ENCODE measurements at places on chromosomes 13 and 19.
A peak's percentile ranks its signal among the peaks of the same experiment; 100 is the strongest.

GRCh38 chr19:35084509-35084762 lies 31.2 kb upstream of the FXYD3 start:
- no peak for DNase-seq

DNA sequence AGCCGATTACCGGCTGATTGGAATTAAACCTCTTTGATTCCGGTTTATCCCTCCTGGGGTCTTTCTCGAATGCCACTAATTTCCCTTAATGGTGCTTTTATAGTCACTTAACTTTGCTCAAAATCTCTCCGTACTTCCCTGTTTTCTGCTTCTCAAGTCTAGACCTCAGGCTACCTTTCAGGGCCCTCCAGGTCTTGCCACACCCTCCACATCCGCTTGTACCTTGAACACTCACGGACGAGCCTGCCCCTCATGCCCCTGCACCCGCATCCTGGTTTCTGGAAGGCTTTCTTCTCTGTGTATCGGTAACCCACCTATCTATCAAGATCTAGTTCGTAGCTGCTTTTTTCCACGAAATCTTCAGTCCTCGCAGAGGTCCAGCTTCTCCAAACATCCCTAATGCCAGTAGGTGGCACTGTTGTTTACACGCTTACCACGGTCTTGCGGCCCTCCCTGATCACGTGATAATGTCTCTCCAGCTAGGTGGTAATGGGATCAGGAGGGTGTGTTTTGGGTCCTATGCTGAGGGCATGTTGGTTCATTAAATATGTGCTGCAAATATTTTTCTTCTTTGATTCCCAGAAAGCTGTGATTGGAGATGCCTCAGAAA lies 13.8 kb downstream of the ATP12A start:
- peak; percentile 77 for DNase-seq

DNA sequence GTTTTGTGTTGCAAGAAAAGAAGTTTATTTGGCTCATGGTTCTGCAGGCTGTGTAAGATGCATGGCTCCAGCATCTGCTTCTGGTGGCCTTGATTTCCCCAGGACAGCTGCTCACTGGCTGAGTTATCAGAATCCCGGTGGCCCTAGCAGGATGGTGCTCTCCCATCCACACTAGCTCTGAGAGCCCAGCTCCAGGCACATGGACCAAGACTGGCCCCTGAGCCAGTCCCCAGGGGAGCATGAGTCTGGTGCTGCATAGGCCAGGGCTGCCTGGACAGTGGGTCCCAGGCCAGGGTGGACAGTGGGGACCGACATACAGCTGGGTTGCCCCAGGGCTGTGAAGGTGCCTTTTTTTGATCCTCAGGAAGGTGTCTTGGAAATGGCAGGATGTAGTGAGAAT lies 10.4 kb downstream of the ADGRE2 start:
- DNase-seq, result no peak

DNA sequence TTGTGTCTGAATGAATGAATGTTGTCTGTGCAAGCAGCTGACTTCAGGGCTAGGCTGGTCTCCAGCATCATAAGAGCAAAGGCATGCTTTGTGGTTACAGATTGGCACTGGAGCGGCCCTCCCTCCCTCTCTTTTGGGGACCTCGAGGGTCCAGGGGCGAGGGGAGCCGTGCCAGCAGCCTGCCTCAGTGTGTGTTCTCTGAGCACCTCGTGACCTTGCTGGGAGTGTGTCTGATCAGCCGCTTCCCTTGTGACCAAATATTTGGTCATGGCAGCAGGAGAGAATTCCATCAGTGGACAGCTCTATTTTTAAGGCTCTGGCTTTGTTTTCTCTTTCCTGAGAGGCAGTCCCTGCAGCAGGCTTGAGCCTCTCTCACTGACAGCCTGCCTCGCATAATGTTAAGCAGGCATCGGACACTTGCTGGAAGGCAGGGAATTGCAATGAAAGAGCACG lies 329.7 kb downstream of the UQCRFS1 start:
- no peak for DNase-seq

DNA sequence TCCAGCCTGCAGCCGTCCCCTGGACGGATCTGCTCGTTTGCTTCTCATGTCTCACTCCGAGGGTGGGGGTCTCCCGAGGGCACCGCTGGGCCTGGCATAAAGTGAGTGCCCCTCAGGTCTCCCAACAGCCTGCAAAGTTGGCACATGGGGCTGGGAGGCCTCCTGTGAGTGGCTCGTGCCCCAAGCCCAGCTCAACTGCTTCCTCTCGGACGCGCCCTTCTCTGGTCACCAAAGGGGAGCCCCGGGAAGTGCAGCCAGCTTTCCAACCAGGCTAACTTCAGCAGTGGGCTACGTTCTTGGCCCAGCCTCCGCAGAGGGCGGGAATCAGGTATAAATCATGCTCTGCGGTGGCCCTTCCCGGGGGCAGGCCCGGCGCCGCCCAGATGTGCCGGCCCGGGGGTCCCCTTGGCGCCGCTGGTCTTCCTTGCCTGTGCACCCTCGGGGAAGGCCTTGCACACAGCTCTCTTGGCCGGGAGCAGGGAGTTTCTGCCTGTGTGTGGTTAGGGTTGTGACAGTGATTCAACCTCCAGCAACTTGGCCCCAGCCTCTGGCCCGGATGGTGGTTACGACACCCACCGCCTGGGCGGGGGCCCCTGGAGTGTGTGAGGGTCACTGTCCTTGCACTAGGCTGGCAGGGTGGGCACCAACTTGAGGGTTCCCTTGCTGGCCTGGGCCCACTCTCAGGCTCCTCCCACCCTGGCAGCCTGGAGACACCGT lies 20.7 kb downstream of the CEBPG start:
- peak; percentile 68 for DNase-seq

DNA sequence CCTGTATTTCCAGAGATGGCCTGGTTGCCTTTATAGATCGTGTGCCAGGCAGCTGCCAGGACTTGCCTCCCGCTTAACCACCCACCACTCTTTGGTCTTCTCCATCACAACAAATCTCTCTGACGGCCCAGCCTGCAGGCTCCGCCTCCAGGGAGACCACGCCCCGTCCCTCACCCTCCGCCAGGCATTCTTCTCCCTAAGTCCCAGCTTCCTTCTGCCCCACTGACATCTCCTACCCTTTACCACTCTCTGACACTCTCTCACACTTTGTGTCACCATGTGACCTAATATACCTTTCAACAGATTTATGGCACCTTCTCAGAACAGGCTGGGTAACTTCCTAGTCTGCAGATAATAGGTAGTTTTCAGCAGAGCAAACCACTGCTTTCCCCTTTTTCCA lies 95.1 kb downstream of the CAB39L start:
- DNase-seq, result peak; percentile 4

DNA sequence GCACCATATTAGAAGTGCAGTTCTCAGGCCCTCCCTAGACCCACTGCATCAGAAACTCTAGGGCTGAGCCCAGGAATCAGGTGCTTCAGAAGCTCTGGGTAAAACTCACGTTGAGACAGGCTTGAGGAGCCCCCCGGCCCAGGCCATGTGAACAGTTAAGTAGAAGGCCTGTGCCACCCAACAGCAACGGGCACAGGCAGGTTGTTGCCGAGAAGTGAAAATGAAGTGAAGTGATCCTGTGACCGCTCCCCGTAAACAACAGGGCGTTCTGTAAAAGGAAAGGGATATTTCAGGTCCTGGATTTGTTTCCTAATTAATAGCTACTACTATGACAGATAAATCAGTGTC lies 128.8 kb downstream of the ATP11A start:
- DNase-seq, result no peak

DNA sequence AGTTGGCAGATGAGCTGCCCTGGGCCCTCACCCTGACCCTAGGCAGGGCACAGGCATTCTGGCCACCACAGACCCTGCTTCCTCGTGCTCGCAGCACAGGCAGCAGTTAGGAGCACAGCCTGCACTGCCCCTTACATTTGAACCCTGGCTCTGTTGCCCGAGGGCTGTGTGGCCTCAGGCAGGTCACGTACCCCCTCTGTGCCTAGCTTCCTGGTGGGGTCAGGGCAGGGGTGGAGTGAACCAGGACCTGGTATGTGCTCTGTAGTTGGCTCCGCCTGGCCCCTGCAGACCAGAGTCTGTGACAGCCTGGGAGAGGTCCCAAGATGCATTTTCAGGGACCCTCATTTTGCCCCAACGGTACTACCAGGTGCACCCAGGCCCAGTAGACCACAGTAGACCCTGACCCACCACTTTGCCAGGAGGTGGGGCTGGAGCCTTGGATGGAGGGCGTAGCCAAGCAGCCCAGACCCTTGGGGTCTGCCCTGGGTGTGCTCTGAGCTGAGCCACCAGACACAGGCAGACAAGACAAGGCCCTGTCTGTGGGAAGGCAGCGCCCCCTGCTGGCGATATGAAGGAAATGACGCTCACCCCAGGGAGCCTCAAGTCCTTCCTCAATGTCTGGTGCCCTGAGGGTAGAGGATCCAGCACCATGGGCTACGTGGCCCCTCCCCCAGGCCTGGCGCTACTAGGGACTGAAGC lies 9.1 kb downstream of the LYL1 start:
- peak; percentile 78 for DNase-seq

- DNase-seq, result no peak
Observed at GRCh38 chr19:30023330-30023729, 81.3 kb downstream of the URI1 start.

DNA sequence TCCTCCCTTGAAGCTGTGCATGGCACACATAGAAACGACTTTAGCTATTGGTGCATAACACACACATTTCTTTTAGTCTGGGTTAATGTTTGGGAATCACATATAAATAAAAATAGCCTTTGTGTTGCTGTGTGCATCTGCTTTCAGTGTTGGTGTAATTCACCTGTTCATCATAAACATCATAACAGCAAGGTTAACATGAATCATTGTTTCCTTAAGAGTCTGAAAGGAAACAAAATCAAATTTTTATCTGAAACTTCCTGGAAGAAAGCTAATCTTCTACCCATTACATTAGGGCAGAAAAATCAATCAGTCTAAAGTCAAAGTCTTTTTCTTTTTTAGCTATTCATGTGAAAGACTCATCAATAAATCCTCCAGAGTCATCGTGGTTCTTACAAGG lies 35.0 kb upstream of the TNFSF11 start:
- no peak for DNase-seq

GRCh38 chr13:41459432-41460073 lies 2.2 kb downstream of the RGCC start:
- peak; percentile 22 for DNase-seq

- DNase-seq, result no peak
Observed at GRCh38 chr13:99426426-99426825, 74.8 kb upstream of the TM9SF2 start.

DNA sequence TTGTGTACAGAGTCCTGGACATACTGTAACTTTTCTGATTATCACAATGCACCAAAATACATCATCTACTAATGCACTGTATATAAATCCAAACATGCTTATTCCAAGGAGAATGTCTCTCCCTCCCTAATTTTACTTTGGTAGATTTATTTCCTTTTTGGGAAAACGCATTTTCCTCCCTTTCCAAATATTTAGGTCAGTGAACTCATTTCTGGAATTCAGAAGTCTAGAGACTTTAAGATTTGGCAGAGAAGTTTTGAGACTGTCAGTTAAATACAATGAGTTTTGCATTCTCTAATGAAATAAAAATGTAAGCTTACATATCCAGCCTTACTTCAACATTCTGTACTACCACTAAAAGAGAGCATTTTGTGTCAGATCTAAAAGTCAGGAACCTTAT lies 165.8 kb upstream of the EDNRB start:
- DNase-seq, result no peak

GRCh38 chr13:98584668-98585397 lies 7.9 kb upstream of the STK24 start:
- peak; percentile 83 for DNase-seq

DNA sequence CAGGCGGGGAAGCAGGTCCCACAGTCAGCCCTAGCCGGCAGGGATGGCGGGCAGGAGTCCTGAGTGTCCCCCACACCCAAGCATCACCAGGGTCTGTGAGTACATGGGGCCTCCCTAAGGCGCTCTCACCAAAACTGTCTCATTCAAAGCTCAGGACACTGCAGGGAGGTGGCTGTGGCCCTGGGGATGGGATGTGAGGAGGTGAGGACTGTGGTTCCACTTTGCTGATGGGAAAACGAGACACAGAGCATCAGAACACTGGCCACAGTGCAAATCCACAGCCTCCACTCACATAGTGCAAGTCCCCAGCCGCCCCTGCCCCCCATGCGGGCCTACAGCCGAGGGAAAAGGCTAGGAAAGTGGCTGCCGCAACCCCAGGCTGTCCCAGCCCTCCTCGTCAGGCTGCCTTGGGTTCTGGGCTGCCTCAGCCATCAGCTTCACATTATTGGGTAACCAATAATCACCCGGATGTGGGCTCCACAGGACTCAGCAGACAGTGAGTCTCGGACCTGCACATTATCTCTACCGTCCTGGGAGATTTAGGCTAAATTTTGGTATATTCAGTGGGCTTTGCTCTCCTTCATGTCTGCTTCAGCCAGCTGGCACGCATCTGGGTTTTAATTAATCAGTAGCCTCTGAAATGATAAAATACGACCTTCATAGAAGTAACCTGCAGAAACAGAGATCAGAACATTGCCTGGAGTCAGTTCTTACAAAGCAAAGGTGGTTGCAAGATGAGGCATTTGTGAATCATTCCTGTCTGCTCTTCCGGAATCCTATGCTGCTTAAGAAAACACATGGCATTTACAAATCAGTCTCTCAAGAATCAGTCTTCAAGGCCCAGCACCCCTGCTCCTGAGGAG lies 77.0 kb downstream of the SOX1 start:
- DNase-seq, result no peak

GRCh38 chr13:49310251-49310650 lies 62.5 kb downstream of the CDADC1 start:
- no peak for DNase-seq

GRCh38 chr13:95641291-95642027 lies 3.0 kb downstream of the DZIP1 start:
- no peak for DNase-seq

DNA sequence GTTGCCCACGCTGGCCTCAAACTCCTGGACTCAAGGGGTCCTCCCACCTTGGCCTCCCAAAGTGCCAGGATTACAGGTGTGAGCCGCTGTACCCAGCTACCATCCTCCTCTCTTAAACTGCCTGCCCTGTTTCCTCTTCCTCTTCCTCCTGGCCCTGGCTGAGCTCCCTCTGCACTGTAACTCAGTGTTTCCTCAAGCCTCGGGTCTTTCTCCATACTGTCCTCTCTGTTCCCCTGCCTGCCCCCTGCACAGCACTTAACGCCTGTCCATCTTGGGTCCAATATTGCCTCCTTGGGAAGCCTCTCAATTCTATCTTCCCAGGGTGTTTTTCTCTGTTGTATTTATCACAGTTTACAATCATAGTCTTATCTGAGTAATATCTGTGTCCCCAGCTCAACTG lies 6.1 kb downstream of the LIPE start:
- no peak for DNase-seq

- peak; percentile 71 for DNase-seq
Observed at GRCh38 chr13:25085125-25085742, 10.7 kb upstream of the PABPC3 start.

DNA sequence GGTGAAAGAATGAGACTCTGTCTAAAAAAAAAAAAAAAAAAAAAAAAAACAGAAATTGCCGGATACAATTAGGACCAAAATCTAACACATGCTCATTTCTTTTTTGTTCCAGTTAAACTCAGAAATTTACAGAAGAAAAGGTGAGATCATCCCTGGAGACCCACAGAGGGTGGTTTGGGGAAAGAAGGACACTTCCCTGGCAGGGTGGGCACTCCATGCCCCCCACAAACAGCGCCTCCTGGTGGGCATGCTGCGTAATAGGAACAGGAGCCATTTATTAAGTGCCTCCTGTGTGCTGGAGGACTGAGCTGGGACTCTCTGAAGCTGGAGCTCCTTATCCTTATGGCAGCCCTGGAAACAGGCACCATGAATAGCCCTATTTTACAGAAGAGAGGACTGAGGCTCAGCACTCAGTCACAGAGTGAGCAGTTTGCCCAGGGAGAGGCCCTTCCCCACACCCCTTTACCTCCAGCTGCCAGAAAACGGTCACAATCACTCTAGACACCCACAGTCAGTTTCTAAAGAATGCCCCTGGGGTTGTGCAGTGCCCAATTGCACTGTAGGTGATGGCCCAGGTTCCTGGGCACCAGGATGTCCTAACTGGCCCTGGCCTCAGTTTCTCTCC lies 10.1 kb downstream of the C19orf38 start:
- DNase-seq, result no peak
